Muscle of arm (tissue), 14 donors: ENCODE measurements at places on chromosomes 1 and 21. TPM values are rescaled to one million over a fixed set of nuclear protein-coding genes. Genes with fewer than 3 reads are reported as not detected.

The BTBD8 gene
- 3.5 TPM for polyA plus RNA-seq

DNA sequence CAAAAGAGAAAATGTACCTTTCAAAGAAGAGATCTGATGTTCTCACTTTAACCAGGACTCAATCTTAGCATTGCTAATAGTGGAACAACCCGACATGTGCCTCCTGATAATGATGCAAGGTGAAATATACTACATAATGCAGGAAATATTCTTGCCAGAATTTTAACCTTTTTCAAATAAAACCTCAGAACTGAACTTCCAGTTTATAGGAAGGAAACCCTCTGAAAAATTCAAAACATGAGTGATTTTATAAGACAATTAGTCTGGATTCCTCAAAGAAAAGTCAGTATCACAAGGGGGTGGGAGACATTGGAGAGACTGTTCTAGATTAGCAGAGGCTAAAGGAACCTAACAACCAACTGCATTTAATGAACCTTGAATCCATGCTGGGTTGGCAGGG is 18.1 kb downstream of the AHCYL1 start:
- DNase-seq, result no peak

The NTPCR gene
- 28.4 TPM for polyA plus RNA-seq

The CDC42BPA gene
- polyA plus RNA-seq, result 31.7 TPM

DNA sequence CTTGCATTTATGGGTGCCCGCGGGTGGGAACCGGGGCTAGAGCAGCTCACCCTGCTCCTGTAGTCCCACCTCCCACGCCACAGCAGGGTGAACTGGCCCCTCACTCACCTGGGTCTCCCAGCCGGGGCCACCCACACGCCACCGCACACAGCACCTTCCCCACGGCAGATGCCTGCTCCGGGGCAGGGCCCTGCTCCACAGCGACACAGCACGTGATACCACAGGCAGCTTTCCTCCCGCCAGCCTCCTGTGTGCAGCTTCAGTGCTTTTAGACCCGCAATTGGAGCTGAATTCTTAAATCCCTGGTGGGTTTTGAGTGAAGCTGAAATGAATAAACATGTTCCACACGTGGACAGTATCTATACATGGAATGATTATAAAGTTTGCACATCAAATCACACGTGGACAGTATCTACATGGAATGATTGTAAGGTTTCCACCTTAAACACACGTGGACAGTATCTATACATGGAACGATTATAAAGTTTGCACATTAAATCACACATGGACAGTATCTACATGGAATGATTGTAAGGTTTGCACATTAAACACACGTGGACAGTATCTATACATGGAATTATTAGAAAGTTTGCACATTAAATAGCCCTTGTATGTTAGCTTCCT is 93.1 kb upstream of the COL6A1 start:
- no peak for DNase-seq

DNA sequence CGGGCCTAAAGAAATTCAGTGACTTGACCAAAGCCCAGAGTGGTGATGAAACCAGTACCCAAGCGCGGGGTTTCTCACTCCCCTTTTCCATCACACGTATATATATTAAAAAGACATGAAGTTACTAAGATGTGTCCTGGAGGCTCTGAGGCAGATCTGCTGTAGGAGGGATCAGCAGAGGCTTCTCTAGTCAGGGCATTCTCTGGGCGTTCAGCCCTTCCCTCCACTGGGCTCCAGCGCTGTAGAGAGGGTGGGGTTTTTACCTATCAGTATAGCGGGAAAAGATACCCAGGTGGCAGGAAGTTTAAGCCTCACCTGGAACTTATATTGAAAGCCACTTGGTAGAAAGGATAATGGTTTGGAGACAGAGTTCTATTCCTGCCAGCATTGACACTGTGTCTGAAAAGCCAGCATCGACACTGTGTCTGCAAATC is 862 bp upstream of the PLEKHO1 start:
- no peak for DNase-seq

GRCh38 chr1:229843627-229844238 is 217.7 kb downstream of the URB2 start:
- no peak for DNase-seq

The C1QTNF12 gene
- 2.1 TPM for polyA plus RNA-seq

DNA sequence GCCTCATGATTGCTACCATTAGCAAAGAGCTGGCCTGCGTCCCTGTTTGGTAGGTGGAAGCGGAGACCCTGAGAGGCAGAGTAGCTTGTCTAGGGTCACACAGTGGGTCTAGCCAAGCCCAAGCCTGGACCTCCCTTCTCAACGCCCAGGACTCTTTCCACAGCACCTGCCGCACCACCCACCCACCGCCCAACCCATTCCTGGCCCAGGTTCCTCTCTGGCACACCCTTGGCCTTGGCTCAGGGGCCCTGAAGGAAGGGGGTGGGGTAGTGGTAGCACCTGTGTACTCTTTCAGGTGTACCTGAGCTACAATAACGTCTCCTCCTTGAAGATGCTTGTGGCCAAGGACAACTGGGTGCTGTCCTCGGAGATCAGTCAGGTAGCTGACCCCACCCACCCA is 19.3 kb downstream of the FAM151A start:
- no peak for DNase-seq

The KCNJ9 gene
- polyA plus RNA-seq, result 0.06 TPM

GRCh38 chr1:61337981-61338848 is 255.9 kb downstream of the NFIA start:
- peak; percentile 70 for DNase-seq

- DNase-seq, result no peak
These were observed 106.0 kb downstream of the PTPRU start for GRCh38 chr1:29342351-29342750.

GRCh38 chr1:15475752-15476314 is at the start of gene CELA2B:
TSS of gene CELA2B (plus strand) at chr1:15476104. CDS start at chr1:15476126, 22 bp downstream.
- DNase-seq, result no peak

DNA sequence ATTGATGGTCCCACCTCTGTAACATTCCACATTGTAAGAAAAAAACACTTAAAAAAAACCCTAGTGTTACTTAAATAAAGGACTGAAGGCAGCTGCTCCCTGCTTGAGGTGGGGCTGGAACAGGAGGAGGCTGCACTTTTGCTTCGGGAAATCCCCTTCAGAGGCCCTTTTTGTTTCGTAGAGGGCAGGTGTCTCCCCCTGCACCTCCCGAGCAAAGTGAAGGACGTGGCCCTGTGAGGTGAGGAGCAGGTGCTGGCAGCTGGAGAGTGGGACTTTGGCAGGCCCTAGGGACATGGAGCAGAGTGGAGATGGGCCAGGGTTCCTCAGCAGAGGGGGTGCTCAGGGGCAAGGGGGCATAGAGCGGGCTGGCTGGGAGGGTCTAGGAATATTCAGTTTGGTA is 33.4 kb upstream of the WNT4 start:
- DNase-seq, result no peak

DNA sequence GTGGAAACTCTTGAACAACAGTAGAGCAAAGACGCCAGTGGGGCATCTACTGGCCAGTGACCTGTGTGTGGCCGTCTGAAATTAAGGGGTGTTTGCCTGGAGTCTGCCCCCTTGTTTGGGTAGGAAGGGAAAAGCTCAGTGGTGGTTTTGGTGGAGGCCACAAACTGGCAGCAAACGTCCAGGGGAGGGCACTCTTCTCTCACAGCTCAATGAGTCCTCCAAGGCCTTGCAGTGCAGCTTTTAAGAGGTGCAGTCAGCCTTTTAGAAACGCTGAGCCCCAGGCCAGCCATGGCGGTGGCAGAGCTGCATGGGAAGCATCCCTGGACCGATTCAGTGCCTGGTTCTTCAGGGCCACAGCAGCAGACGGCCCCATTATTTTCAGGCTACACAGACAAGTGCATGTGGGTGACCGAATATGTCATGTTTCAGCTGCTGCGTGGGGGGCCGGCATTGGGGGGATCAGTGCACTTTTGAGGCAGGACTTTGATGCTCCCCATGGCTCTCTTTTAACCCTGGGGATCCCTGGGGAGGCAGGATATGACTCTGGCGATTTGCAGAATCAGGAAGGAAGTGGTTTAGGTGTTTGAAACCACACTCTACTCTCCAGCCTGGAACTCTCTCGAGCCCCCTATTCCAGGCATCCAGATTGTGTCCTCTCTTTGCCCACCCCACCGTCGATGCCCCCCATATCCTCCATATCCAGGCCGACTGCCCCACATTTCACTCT is 414.0 kb downstream of the PRDM2 start:
- DNase-seq, result peak; percentile 46

DNA sequence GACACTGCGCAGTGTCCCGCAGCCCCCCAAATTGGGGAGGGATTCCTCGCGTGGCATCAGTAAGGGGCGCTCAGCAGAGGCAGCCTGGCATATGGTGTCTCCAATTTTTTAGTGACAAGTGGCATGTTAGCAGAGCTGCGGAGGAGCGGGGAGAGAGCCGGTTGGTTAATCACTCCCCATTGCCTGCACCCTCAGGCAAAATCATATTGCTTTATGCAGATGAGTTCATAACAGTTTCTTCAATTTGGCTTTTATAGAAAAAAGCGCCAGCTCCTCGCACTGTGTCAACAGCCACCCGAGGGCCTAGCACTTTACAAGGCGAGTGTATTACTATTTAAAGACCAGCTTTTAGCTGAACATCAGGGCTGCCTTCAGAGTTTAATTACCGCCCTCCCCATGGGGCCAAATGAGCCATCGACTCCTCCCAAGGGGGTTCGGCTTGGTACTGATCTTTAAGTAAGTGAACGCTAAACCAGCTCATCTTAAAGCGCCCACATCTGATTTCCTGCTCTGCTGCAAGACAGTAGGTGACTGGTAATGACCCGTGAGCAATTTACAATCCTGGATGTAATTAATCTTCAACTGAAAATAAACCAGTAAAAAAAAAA is 298.9 kb downstream of the DSCAM start:
- DNase-seq, result no peak

GRCh38 chr1:43619996-43620920 is 29.7 kb upstream of the KDM4A start:
- no peak for DNase-seq

- no peak for DNase-seq
These were observed 790 bp downstream of the TESK2 start for GRCh38 chr1:45490121-45490625.

- DNase-seq, result no peak
These were observed 36.1 kb downstream of the ST6GALNAC3 start for GRCh38 chr1:76110666-76111065.

GRCh38 chr1:106621853-106622252 is 434.6 kb upstream of the PRMT6 start:
- no peak for DNase-seq

GRCh38 chr1:204988196-204988595 is 54.8 kb upstream of the CNTN2 start:
- no peak for DNase-seq

The SLC35F3 gene
- polyA plus RNA-seq, result 0.48 TPM

GRCh38 chr1:7885513-7886404 is 32.9 kb upstream of the UTS2 start:
- DNase-seq, result no peak

The TRIM45 gene
- 30.4 TPM for polyA plus RNA-seq

The IGSF3 gene
- 27.9 TPM for polyA plus RNA-seq

DNA sequence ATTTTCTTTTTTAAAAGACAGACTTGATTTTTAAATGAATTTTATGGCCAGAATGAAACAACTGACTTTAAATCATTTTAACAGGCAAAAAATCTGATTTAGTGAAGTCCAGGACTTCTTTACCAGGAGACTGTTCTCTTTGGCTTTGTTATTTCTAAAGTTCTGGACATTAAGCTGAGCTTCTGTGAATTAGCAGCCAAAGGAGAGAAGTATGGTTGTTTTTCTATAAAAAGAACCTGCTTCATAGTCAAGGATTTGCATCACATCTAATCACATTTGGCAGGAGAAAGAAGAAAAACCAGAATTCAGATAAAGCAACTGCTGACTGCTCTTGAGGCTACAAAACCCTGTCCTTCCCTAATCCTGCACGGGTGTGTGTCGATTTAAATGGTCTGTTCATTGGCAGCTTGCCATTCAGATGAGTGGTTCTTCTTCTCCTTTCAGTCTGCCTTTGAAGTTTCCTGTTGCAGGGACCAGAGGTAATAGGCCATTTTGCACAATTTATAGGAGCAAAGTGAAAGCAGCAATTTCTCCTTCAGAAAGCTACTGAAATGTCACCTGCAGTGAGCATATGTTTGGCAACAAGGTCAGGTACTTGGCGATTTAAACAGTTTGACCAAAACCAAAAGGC is 215.4 kb downstream of the OLFM3 start:
- DNase-seq, result no peak

GRCh38 chr1:245464290-245464689 is 309.5 kb downstream of the KIF26B start:
- DNase-seq, result no peak

- no peak for DNase-seq
These were observed 35.2 kb downstream of the RGL1 start for GRCh38 chr1:183840140-183840539.

GRCh38 chr1:26907071-26907917 is 6.5 kb downstream of the NR0B2 start:
- no peak for DNase-seq

GRCh38 chr1:66445492-66446181 is 88.3 kb upstream of the SGIP1 start:
- DNase-seq, result peak; percentile 17

GRCh38 chr1:184771190-184771691 is 16.6 kb upstream of the EDEM3 start:
- DNase-seq, result no peak

- no peak for DNase-seq
These were observed 386.9 kb downstream of the AMY1C start for GRCh38 chr1:104136621-104137020.

DNA sequence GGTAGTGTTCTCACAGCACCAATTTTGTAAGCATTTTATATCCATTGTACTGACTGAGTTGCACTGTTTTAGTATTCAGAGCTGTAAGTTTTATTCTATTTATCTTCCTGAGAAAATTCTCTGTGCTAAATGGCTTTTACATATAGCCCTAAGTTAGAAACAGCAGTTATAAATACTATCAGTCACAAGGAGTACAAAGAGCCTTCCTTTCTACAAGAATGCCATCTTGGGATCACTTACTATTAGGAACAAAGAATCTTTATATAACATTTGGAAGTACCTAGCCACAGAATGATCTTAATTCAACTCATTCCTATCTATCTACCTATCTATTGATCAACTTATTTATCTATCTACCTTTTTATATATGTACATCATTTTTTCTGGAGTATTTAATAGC is 423.9 kb upstream of the RGS18 start:
- no peak for DNase-seq

The MATN1 gene
- 1.1 TPM for polyA plus RNA-seq

GRCh38 chr1:32291145-32291707 is 657 bp upstream of the HDAC1 start:
- no peak for DNase-seq

DNA sequence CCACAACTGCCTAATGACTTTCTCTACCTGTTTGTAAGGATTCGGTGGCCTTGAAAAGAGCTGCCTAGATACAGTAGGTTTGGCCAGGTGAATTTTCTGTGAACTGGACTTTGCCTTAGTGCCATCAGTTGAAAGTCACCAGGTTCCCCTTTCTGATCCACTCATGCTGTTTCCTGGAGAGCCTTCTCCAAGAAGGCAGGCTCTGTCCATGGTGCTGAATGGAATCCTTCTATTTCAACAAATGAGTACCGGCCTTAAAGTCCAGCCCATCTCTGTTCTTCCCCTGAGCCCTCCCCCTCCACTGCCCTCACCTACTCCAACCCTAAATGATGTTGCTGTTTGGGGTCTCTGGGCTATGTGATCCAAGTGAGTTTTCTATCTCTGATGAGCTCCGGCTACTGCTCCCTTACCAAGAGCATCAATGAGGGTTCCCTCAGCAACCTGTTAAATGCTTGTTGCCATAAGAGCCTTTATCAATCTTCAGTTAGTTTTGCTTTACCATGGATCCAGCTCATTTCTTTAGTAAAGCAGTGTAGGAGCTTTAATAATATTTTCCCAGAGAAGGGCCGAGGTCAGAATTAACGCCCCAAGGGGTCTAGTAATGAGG is 500.4 kb downstream of the PTPRU start:
- peak; percentile 50 for DNase-seq

The PLA2G2D gene
- polyA plus RNA-seq, result 0.84 TPM
